ENCODE measurements at places on chromosomes 1 and 21.

GRCh38 chr1:66335859-66336640, 197.9 kb upstream of the SGIP1 start:
- peak; percentile 76 for DNase-seq

DNA sequence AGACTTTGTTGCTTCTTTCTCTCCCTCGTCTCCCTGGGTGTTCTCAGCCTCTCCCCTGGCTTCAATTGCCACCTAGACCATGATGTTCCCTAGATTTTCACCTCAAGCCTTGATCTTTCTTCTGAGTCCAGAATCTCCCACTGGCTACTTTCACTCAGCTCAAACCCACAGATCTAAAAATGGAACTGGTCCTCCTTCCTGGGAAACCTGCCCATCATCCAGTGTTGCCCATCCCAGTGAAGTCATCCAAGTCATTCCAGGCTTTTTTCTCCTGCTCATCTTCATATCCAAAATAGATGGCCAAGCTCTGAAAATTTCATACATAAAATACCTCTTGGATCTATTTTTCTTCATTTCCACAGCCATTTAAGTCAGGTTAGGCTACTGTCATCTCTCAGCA, 347.4 kb downstream of the KCNH1 start:
- no peak for DNase-seq

- DNase-seq = no peak
These were observed 139.9 kb upstream of the IGSF21 start for GRCh38 chr1:17967623-17968255.

DNA sequence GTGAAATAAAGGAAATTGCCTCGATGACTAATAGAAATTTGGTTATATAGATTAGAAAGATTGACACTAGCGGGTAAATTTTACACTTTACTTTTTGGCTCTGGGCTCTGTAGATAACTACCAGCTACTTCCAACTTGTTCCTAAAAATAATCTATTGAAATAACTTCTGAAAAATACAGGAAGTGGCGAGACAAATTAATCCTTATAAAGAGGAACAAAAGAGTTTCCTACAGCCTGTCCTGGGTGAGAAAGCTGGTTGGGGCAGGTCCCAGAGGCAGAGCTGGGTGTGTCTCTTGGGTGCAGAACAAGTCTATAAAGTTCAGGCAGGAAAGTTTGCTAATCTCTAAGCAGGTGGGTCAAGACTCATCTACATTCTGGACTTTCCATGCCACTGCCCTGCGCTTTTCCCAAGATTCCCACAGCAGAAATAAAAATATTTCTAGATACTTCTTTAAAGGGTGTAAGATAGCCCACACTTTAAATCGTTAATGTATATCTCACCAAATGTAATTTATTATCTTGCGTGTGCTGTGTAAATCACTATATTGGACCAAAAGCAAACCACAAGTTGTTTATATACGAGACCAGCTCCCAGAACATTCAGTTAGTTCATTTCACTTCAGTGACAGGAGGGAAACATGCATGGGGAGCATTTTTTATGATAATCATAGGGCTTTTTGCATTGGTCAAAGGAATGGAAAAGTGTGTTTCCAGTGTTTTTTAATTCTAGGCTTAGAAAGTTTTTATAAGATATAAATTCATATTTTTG, 70.1 kb upstream of the NRIP1 start:
- DNase-seq = no peak

GRCh38 chr1:23473037-23473800, 10.8 kb downstream of the ASAP3 start:
- DNase-seq = no peak

DNA sequence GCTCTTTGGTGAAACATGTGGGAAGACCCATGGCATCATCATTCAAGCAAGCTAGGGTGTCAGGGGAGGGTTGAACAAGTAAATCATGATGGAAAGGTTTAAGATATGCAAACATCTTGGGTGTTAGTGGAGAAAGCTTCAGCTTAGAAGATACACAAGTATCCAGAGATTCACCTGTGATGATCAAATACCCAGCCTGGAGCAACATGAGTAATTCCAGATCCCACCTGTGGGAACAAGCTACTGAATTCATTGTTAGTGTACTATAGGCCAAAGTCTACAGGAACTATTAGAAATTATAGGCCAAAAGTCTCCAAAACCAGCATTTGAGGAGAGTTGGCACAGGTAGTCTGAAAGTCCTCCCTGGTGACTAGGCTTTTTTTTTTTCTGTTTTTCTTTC, 499.9 kb downstream of the NUF2 start:
- no peak for DNase-seq

DNA sequence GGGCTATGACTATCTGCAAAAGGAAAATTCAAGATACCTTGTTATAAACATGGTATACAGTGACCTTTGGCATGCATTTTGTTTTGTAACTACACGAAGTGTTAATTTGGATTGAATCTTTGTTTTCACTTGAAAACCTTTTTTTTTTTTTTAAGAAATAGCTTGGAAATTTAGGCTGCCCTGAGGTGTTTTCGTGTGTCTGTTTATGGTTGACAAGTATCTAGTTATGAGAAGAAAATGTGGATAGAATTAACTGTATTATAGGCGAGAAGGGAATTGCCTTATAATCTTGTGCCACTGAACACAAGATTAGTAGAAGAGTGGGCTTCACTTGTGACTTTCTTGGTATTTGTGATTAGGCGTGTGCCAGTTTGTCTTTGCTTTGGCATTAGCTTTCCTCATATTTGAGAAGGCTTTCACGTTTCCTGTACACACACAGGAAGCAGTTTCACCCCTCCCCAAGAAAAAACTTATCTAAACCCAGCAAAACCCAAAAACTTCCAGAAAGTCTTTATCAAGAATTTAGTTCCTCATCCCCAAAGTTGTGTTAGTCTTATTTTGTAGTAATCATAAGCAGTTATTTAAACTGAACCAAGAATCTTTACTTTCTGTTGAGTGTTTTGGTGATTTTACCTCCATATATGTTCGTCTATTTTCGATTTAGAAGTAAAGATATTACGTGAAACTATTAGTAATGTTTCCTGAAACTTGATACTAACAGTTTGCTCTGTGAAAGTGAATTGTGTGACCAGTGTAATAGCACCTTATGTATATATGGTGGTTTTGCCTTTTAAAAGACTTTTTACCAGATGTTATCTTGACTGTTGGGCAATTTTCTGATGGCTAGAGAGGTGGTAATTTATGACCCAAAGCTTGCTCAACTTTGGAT, 3.8 kb downstream of the DYRK1A start:
- no peak for DNase-seq

DNA sequence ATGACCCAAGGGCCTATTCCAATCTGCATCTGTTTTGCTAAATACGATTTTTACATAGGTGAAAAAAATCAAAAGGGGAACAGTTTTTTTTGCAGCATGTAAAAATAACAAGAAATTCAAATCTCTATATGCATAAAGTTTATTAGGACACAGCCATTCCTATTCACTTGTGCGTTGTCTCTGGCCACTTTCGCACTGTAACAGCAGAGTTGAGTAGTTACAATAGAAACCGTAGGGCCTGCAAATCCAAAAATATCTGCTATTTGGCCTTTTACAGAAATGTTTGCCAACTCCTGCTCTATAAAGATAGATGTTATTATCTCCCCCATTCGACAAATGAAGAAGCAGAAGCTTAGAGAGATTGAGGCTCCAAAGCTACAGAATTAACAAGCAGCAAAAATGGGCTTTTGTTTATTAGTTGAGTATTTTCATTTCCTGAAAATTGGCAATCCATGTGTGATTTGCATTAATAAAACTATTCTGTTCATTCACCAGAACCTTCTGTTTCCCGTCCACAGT, 5.5 kb downstream of the DYNLT5 start:
- DNase-seq = no peak

- no peak for DNase-seq
These were observed 19.0 kb upstream of the CYP4A11 start for GRCh38 chr1:46960250-46960649.

GRCh38 chr1:221030990-221031389, 151.7 kb downstream of the HLX start:
- no peak for DNase-seq
